ENCODE measurements at places on chromosomes 16 and 17.

DNA sequence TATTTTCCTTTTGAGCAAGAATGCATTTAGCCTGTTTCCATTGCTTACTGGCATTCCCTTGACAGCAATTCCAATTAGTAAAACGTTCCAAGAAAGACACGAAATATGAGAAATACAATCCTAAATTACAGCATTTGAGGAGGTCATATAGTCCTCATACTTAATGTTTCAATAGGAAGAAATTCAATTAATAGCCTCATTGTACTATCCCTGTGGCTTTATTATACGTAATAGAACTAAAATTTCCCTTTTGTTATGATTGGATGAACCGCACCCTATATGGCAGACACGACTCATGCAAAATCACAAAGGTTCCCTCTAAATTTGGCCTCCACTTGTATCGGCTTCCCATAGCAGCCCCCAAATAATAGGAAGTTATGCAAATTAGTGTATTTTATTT is 291.7 kb downstream of the CEP112 start:
- DNase-seq = no peak

DNA sequence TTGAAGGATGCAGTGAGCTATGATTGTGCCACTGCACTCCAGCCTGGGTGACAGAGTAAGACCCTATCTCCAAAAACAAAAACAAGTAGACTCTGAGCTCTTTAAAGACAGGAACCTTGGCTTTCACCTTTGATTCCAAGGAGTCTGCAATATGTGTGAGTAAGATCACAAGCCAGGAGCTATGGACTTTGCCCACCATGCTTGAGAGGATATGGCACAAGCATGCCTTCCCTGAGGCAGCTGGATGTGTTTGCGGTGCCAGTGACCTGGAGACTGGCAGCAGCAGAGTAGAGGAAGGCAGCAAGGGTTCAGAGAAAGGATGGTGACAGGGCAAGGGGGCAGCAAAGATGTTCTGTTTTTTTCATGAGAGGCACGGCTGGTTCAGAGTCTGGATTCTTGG is 14.5 kb upstream of the PRKCA start:
- no peak for DNase-seq

- no peak for DNase-seq
Measured at GRCh38 chr17:64028874-64029464, 8.5 kb upstream of the ICAM2 start.

- DNase-seq = no peak
Measured at GRCh38 chr17:81961521-81962498, 823 bp upstream of the NOTUM start.
